ENCODE measurements at places on chromosomes 4 and X.
A peak's percentile ranks its signal among the peaks of the same experiment; 100 is the strongest.

DNA sequence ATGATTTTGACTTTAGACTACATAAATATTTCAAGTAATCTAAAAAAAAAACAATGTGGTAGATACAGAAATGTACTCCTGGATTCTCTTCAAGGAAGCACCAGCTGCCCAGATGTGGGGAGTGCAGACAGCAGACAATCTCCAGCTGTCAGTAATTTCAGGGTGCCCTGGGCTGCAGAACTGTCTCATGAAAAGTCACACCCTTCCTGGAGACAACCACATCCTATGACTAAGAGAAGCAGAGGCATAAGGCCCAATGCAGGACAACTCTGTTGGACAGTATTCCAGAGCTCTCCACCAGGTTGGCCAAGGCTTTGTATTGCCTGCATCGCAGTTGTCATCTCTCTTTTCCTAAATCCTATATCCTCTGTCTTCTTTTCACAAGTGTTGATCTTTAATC, 34.4 kb upstream of the BLTP1 start:
- DNase-seq = no peak

DNA sequence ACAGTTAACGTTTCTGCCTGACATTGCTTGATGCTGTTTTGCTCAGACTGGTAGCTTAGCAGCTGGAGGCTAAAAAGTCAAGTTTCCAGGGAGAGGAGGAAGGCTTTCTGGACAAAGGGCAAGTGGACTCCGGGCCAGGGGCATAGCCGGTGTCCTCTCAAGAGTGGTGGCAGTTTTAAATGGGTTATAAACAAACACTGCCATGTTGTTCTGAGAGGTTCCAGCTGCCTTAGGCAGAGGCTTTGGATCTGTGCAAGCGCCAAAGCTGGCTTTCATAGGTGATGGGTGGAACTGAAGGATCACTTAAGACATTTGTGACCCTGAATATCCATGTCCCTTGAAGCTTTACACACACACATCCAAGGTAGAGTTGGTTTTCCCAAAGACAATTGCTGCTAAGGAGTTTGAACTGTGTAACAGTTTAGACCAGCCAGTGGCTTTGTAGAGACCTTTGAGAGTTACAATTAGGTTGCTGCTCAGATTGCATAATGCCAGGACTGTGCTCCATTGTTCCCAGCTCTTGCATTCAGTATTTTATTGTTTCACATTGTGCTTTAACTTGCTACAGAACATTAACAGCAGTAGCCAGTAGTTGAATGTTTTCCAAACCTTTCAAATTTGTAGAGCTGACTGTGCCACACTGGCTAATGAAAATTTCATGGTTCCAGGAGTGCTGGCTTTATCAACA, 54.1 kb upstream of the AP1S2 start:
- DNase-seq = no peak

DNA sequence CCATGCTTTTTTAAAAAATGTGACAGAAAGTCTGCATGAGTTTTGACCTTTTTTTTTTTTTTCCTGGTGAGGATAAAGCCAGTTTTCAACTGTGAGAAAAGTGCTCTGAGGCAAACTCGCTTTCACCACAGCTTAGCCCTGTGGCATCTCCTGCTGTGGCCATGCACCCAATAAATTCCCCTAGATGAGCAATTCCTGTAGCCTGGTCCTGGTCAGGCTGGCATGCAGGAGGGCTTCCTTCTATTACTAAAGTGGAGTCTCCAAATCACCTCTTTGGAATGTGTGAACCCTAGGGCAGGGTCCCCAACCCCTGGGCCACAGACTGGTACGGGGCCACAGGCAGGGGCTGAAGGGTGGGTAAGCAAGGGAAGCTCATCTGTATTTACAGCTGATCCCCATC, 265.4 kb downstream of the RAPGEF2 start:
- DNase-seq = no peak

DNA sequence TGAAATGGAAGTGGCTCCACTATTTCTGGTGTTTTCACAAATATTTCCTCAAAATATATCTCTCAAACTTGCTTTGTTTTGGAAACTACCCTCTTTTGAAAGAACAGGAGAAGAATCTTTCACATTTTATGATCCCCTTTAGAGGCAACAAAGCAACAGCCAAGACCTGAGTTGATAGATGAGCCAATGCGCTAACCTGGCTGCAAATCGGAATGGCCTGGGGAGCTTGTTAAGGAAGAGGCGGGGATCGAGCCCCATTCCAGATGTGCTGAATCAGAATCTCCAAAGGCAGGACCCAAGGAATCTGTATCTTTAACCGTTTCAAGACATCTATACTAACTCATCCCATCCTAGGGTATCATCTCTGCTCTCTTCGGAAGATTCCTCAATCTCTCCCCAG, 181.3 kb downstream of the GPC3 start:
- DNase-seq = no peak

GRCh38 chr4:14168919-14169318, 541.4 kb upstream of the BOD1L1 start:
- peak; percentile 87 for DNase-seq

DNA sequence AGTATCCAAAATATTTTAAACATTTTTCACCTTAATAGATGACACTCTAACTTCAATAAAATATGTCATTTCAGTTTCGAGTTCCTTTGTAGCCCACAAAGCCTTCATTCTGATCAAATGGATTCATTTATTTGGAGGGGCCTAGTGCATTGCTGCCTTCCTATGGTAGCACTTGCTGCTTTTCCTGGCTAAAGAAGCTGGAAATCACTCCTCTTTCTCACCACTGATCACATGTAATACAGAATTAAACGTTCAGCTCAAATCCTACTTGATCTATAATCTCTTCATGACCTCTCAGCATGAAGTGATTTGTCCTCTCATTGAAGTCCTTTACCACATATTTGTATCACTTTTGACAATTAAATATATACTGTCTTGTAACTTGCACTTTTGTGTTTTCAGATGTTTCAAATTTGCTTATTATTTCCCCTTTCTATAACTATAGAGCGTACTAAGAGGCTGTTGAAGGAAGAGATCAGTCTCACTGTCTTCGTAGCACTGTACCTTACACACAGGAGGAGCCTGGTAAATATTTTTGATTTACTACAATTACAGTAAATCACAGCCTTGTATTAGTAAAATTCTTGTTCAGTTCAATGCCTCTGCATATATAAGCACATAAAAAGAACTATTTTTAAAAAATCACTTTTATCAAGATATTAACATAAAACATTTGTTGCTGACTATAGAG, 555 bp downstream of the CFI start:
- DNase-seq = no peak

GRCh38 chr4:104896660-104897645, 249.7 kb upstream of the TET2 start:
- DNase-seq = no peak

- no peak for DNase-seq
Observed at GRCh38 chr4:64882311-64883086, 473.2 kb upstream of the TECRL start.

- DNase-seq = no peak
Observed at GRCh38 chr4:73718375-73719373, 21.7 kb upstream of the CXCL8 start.

DNA sequence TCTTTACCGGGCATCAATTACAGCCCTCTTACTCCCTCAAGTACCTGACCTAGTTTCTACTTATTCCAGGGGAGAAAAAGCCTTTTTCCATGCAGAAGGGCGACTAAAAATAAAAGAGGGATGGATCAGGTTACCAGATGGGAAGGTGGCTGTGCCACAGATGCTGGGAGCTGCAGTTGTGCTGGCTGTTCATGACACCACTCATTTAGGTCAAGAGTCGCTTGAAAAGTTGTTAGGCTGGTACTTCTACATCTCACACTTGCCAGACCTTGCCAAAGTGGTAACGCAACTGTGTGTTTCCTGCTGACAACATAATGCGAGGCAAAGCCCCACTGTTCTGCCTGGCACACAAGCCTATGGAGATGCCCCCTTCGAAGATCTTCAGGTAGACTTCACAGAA, 148.4 kb upstream of the FGF16 start:
- DNase-seq = no peak

GRCh38 chr4:83266689-83267088, 17.9 kb downstream of the COQ2 start:
- DNase-seq = no peak

DNA sequence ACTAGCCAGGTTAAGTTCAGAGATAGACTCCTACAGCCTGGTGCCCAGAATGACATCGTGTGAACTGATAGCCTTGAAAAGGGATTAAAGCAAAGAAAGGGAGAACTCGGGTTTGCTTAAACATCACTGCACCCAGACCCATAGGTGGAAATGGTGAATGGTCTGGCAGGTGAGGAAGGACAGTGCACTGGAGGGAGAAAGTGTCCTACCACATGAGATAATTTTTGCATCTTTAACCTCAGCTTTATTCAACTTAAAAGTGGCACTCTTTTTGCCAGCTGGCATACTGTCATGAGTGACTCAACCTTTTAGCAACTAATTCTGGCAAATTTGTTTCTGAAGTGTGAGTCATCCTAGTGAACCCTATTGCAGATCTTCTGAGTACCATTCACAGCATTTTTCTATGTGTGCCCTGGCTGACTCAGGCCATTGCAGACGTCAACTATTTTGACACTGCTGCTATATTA, 53.0 kb upstream of the DAPP1 start:
- no peak for DNase-seq

DNA sequence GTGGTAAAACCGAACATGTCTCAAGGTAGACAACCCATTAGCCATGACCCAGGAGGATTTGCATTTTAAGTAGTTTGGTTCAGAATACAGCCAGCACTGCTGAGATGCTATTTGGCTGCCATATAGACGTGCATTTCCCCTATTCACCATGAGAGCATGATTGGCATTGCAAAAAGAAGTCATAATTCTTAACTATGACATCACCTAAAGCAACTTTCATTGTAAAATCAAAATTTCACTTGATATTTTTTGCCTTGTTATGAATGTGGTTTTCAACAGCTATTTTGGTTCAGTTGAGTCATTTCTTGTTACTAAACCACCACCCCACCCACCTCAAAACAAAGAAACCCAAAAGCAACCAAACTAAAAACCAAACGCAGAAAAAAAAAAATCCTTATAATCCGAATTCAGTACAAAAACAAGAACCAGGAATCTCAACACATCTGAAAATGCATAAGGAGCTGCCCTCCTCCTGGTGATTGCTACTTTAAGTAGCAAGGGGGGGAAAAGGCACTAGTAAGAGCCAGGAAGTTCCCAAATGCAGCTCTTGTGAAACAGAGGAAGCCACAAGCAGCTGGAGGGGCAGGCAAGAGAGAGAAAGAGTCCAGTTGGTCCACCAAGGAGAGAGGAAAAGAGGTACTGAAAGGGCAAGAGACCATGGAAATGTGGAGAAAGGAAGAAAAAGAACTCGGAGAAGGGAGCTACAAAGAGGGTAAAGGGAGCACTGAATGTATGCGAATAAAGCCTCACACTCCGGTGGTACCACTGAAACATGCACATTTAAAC, 3.1 kb downstream of the SLITRK4 start:
- DNase-seq = no peak

DNA sequence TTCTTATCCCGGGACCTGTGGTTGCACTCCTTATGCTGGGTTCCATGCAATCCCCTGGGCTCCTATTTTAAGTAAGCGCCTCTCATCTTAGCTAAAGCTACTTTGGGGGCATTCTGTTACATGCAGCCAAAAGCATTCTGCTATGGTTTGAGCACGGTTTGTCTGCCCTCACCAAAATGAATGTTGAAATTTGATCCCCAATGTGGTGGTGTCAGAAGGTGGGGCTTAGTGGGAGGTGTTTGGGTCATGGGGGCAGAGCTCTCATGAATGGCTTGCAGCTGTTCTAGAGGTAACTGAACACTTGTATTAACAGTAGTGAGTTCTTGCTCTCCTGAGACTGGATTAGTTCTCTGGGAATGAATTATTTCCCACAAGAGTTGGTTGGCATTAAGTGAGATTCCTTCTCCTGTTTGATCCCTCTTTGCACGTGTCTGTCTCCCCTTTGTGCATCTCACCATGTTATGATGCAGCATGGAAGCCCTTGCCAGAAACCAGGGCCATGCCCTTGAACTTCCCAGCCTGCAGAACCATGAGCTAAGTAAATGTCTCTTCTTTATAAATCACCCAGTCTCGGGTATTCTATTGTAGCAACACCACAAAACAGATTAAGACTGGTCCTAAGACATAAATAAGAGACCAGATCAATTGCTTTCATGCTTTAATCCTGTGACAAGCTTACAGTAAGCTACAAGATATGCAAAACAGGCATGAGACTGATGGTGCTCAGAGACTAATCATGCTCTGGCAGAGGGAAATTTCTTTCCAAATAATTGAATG, 141.8 kb downstream of the TSPAN5 start:
- DNase-seq = no peak

GRCh38 chr4:139227729-139228404, 50.8 kb upstream of the ELF2 start:
- DNase-seq = no peak

DNA sequence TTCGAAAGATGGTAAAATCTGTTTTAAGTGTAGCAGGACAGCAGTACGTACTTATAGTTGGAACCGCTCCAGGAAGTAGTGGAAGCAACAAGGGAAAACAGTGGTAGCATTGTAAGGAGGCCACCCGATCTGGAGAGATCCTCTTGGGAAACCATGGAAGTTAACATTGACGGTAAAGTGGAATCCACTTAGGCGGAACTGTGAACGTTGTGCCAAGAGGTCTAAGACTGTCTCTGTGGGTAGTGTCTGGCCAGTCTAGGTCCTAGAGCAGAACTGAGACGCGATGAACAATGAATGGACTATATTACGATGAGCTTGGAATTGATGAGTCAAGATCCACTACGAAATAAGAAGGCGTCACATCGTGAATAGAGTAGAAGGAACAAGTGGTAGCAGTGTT, 124.0 kb downstream of the TENM3 start:
- DNase-seq = no peak

GRCh38 chrX:104695593-104695992, 129.6 kb downstream of the IL1RAPL2 start:
- DNase-seq = no peak

DNA sequence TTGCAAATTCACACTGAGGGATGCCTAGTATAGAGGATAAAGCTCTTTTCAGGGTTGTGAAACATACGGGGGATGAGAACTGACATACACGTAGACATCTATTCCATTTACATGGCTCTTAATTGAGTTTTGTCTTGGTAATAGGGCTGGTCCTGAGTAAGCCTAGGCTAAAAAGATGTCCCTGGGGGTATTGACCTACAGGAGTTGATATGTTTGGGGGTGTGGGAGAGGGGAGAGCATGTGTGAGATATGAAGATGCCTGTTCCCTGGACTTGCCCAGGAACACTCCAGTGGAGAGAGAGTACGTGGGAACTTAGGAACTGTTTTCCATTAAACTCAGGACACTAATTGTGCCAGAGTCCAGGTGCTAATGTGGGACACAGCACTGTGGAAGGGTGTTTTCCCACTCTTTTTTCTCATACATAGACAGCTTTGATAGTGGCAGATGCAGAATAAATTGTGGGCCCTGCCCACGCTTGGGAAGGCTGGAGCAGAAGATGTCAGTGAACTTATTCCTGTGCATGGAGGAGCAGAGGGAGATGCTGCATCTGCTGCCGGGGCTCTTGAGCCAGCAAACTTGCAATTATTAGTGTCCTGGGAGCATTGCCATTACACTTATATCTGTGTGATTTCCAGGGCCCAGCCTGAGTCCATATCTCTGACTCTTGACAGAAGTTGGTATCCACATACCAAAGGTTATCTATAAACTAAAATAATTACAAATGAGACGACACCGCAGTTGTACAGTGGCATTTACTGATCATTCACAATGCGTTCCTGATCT, 20.7 kb downstream of the SYNPO2 start:
- no peak for DNase-seq

Data from pulmonary artery endothelial cell (primary cell).